Upper lobe of right lung (tissue), 1 donor: ENCODE measurements at places on chromosomes 7 and 10.

- DNase-seq: no peak
These were observed 105.5 kb downstream of the TES start for GRCh38 chr7:116315803-116316202.

DNA sequence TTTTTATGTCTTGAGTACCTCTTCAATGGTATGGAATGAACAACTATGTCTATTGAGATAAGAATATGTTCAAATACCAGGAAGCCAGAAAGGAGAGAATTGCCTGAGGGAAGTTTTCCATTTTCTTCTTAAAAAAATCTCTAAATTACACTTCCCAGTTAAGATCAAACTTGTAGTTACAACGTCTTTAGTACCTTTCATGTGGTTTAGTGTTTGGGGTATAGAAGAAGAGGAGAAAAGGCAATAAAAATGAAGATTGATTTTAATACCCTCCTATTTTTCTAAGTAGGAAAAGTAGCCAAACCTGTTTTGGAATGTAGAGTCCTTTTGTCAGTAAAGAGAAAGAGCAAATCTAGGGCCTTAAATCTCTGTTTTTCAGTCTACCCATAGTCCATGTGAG, 470.0 kb upstream of the SEMA3A start:
- no peak for DNase-seq

DNA sequence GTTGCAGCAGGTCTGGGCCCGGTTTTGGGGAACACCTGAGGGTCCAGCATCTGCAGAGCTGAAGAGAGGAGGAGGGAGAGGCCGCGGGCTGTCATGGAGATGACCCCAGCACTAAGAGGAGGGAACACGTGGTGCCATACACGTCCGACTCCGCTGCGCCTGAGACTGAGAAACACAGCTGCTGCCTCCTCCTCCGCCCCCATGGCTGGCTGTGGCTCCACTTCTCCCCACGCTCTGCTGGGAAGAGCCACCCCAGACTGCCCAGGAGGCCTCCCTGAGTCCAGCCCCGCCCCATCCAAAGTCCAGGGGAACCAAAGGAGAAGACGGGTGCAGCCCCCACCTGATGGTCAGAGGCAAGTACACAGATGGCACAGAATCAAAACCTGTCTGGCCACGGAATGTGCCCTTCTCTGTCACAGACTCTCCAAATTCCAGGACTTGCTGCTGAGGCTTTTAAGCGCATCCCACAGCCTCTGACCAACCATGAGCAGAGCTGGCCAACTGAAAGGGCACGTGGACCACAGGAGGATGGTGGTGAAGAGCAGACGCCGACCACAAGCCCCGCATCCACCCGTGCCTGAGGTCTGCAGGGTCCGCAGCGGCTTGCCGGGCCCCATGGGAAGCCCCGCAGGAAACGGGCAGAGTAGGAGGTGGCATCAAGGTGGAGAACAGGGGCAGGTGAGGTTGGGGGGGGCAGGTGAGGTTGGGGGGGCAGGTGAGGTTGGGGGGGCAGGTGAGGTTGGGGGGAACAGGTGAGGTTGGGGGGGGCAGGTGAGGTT, 24.0 kb downstream of the STK32C start:
- no peak for DNase-seq

DNA sequence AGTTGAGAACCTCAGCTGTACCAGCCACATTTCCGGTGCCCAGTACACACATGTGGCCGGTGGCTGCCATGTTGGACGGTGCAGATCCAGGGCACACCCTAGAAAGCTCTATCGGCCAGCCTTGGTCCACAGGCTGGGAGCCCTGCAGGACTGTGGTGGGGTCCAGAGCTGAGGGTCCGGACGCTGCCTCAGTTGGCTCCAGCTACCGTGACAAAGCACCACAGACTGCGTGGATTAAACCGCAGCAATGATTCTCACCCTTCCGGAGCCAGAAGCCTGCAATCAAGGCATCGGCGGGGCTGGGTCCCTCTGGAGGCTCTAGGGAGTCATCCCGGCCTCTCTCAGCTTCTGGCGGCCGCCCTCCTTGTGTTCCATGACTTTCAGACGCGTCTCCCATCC, 50.1 kb downstream of the PDGFA start:
- peak; percentile 40 for DNase-seq

- DNase-seq: peak; percentile 23
These were observed 33.6 kb upstream of the GUSB start for GRCh38 chr7:66015440-66016130.

- DNase-seq: no peak
These were observed 55.2 kb downstream of the DOCK4 start for GRCh38 chr7:112150823-112151641.

GRCh38 chr10:121426307-121426706, 171.9 kb downstream of the FGFR2 start:
- no peak for DNase-seq
